ENCODE measurements at places on chromosomes 3 and 15. TPM values are rescaled to one million over a fixed set of nuclear protein-coding genes. Genes with fewer than 3 reads are reported as not detected.

- no peak overlapping the region for H3K4me3 ChIP-seq
- no peaks in the 10 kb centered on the region for H3K27me3 ChIP-seq
- no peak for DNase-seq
- no peaks in the 10 kb centered on the region for H3K36me3 ChIP-seq
- H3K27ac ChIP-seq = no peak overlapping the region
These were observed 88.7 kb downstream of the SEMA6D start for GRCh38 chr15:47806008-47806407.

DNA sequence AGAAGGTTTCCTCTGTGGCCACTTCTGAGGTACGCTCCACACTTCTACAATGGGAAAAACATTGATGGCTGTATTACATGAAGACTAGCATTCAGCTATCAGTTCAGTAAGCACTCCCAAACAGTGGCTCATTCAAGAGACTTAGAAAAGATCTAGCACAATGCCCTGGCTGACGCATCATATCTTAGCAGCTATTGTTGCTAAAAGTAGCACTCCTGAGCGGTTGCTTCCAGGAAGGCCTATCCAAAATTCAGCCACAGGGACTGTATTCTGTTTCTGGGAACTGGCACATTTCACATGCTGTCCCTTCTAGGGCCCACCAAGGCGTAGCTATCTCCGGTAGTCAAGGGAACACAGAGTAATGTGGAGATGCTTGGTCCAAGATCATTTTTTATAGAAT lies 21.2 kb upstream of the SPRED1 start:
- peaks cover 2% of the 10 kb centered on the region for H3K4me1 ChIP-seq
- no peak overlapping the region for H3K4me3 ChIP-seq
- no peak overlapping the region for H3K27ac ChIP-seq
- H3K27me3 ChIP-seq = no peaks in the 10 kb centered on the region
- no peak for DNase-seq

DNA sequence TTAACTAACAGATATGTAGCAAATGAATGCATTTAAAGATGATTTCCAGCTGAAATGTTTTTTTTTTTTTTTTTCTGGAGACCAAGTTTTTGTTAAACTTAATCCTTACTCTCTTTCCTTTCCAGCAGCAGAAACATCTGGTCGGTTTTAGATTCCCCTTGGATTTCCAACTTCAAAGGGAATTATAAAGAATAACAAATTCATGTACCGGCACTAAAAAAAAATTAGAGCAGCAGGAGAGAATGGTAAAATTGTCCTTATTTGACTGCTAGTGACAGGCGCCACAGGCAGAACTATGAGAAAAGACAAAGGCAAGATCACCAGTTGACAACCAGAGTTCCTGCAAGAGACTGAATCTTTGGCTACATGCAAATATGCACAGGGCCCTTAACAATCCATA lies 393.3 kb downstream of the TIGIT start:
- no peaks in the 10 kb centered on the region for H3K36me3 ChIP-seq
- H3K27ac ChIP-seq = no peak overlapping the region
- H3K27me3 ChIP-seq = no peaks in the 10 kb centered on the region
- H3K4me1 ChIP-seq = peaks cover 4% of the 10 kb centered on the region
- H3K4me3 ChIP-seq = no peak overlapping the region
- DNase-seq = no peak

Gene PLA2G4B
- 4.2 TPM for total RNA-seq

- DNase-seq = no peak
- no peaks in the 10 kb centered on the region for H3K36me3 ChIP-seq
- H3K27ac ChIP-seq = no peak overlapping the region
- H3K27me3 ChIP-seq = no peaks in the 10 kb centered on the region
- H3K4me3 ChIP-seq = no peak overlapping the region
These were observed 187.3 kb downstream of the KCNAB1 start for GRCh38 chr3:156307704-156308103.

DNA sequence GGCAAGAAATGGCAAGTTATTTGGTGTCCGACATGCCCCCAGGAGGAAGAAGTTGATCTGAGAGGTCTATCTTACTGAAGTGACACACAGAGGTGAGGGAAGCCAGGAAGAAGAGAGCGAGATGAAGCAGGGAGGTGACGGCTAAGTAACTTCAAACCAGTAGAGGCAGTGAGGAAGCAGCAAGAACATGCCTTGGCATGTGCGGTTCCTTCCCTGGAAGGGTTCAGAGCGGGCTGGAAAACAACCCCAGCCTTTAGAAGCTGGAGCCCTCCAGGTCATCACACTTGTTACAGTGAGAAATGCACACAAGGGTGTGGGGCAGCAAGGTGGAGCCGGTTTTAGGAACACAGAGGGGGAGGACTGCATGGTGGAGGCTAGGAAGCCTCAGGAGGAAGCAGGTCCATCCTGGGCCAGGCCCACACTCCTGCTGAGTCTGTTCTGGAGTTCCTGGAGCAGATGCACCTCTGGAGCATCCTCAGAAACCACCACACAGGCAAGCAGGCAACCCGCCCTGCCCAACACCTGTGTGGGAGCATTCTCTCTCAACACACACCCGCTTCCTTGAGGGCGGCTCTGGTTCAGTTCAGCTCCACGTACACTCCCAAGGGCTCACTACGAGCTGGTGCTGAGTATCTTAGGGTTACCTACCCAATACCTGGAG lies 47.1 kb downstream of the POC1A start:
- peaks cover 5% of the 10 kb centered on the region for H3K36me3 ChIP-seq
- H3K4me1 ChIP-seq = no peaks in the 10 kb centered on the region
- H3K27me3 ChIP-seq = no peaks in the 10 kb centered on the region
- no peak for DNase-seq
- H3K27ac ChIP-seq = no peak overlapping the region
- no peak overlapping the region for H3K4me3 ChIP-seq

Gene GOLGA8G
- total RNA-seq = not detected

- H3K27me3 ChIP-seq = no peaks in the 10 kb centered on the region
- H3K4me3 ChIP-seq = no peak overlapping the region
These were observed 33.3 kb upstream of the MEIS2 start for GRCh38 chr15:37133602-37134001.

GRCh38 chr3:71175691-71176365 lies 407.7 kb downstream of the FOXP1 start:
- no peak for DNase-seq
- H3K4me3 ChIP-seq = no peak overlapping the region
- H3K36me3 ChIP-seq = peaks cover 4% of the 10 kb centered on the region
- no peak overlapping the region for H3K27ac ChIP-seq
- no peaks in the 10 kb centered on the region for H3K4me1 ChIP-seq

Gene TTC23
- 23.0 TPM for total RNA-seq

- H3K36me3 ChIP-seq = no peaks in the 10 kb centered on the region
- H3K4me3 ChIP-seq = no peak overlapping the region
- no peak overlapping the region for H3K27ac ChIP-seq
- H3K4me1 ChIP-seq = no peaks in the 10 kb centered on the region
- no peaks in the 10 kb centered on the region for H3K27me3 ChIP-seq
These were observed 38.8 kb downstream of the BSN start for GRCh38 chr3:49593041-49593440.

- DNase-seq = no peak
- no peak overlapping the region for H3K4me3 ChIP-seq
- H3K4me1 ChIP-seq = peaks cover 22% of the 10 kb centered on the region
These were observed 11.1 kb downstream of the SLC6A6 start for GRCh38 chr3:14413381-14414071.

DNA sequence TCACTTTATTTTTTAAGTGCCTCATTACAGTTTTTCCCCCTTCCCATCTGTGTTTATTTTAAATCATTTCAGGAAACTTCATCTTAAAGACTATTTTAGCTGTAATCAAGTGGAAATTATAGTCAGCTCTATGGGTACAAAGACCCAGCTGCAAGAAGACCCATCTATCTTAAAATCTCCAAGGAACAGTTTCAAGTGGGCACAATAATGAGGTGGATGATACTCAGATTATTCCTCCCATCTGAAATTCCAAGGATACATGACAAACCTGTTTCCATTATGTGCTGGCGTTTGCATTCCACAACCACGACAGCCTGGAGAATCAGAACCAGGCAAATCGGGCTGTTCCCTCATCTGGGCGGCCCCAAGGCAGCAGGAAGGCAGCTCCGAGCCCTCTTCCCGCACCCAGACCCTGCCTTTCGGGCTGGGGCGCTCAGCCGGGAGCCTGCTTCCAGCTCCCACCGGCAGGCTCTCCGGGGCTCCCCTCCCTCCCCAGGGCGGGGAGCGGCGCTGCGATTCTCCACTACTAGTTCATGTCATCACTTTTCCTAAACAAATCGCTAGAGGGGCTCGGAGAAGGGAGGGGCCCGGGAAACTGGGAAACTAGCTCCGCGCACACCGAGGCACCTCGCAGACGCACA lies at the start of gene MGLL:
Gene MGLL, minus strand, starts transcription at position 475 of the 641 bp plus-strand sequence. Its CDS starts 197 bp downstream, at position 278.
- peaks cover 31% of the 10 kb centered on the region for H3K27me3 ChIP-seq
- H3K27ac ChIP-seq = no peak within 1 kb of the TSS
- H3K4me3 ChIP-seq = peak within 1 kb of the TSS; percentile 56

Gene REC114
- total RNA-seq = not detected

- H3K4me1 ChIP-seq = no peaks in the 10 kb centered on the region
- no peaks in the 10 kb centered on the region for H3K27me3 ChIP-seq
- H3K27ac ChIP-seq = no peak overlapping the region
- no peaks in the 10 kb centered on the region for H3K36me3 ChIP-seq
- no peak for DNase-seq
These were observed 79.3 kb downstream of the SLC7A14 start for GRCh38 chr3:170506556-170506955.

DNA sequence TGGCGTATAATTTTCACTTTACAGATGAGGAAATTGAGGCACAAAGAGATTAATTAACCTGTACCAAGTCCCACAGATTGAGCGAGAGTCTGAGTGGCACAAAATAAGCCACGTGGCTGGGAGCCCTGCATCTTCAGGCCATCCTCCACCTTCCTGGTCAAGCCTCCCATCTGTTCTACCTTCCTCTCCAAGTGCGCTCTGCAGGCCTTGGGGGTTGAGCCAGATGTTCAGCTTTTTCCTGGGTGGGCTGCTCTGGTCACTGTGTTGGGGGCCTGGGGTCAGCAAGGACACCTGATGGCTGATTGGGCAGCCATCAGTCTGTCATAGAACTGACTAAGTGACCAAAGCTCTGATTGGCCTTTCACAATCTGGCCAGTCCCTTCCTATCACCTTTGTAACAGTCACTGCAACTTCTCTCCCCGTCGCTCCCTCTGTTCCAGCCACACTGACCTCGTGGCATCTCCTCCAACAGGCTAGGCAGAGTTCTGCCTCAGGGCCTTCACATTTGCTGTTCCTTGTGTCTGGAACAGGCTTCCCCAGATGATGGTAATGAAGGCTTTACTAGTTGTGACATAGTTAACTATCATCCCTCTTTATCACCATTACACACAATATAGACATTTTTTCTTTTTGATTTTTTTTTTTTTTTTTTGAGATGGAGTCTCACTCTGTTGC lies 46.8 kb downstream of the SCN5A start:
- H3K27ac ChIP-seq = no peak overlapping the region
- no peaks in the 10 kb centered on the region for H3K27me3 ChIP-seq
- no peaks in the 10 kb centered on the region for H3K4me1 ChIP-seq
- H3K4me3 ChIP-seq = no peak overlapping the region

DNA sequence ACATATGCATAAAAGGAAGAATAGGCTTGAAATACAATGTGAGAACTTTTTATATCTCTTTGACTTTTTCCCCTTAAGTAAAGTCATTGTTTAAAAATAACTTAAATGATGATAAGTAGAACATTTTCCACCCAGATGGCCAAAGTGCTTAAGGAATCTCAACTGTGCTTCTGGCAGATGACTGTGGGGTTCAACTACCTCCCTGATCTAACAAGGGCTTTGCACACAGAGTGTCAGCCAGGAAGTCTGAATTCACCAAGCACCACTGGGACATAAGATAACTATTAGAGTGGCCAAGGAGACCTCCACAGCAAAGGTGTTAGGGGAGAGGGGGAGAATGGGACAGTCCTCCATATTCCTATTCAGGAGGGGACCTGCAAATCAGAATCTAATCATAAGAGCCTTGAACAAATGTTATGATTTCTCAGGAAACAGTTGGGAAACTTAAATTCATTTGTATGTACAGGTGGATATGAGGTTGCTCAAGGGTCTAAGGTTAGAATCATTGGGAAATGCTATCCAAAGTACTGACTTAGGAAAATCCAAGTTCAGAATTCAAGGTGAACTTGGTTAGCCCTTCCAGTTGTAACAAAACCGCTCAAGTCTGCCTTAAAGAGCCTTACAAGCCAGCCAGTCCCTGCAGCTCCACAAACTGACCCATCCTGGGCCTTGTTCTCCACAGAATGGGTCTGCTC lies at the start of gene FETUB:
Gene FETUB, plus strand, starts transcription at position 622 of the 695 bp plus-strand sequence. Its CDS starts 62 bp downstream, at position 684.
- H3K27ac ChIP-seq = no peak within 1 kb of the TSS
- no peak for DNase-seq
- no peak within 1 kb of the TSS for H3K4me3 ChIP-seq
- H3K27me3 ChIP-seq = no peaks in the 10 kb centered on the region

- H3K27ac ChIP-seq = no peak overlapping the region
- no peak overlapping the region for H3K4me3 ChIP-seq
- no peaks in the 10 kb centered on the region for H3K27me3 ChIP-seq
- H3K36me3 ChIP-seq = no peaks in the 10 kb centered on the region
These were observed 67.3 kb downstream of the MORC1 start for GRCh38 chr3:109050591-109051167.

Gene CTSH
- total RNA-seq = 31.3 TPM

- H3K27me3 ChIP-seq = no peaks in the 10 kb centered on the region
- H3K36me3 ChIP-seq = no peaks in the 10 kb centered on the region
These were observed 205.3 kb downstream of the SOX2 start for GRCh38 chr3:181917027-181917426.

Gene EXOG
- total RNA-seq = 12.2 TPM

Gene MYRIP
- 3.4 TPM for total RNA-seq
